MCF 10A (cell line): ENCODE measurements at places on chromosomes 16 and 17. TPM values are rescaled to one million over a fixed set of nuclear protein-coding genes. Genes with fewer than 3 reads are reported as not detected.

- peak; percentile 35 for DNase-seq
These were observed 122.2 kb downstream of the CCDC182 start for GRCh38 chr17:57622683-57623433.

ASGR2 gene
- not detected in 2 replicates for total RNA-seq

- no peak for DNase-seq
These were observed 17.9 kb downstream of the ATP6V0D1 start for GRCh38 chr16:67463059-67463458.

EVPLL gene
- total RNA-seq, result 0.70 and 0.88 TPM in 2 replicates

- no peak for DNase-seq
These were observed 8.4 kb downstream of the LRRC3C start for GRCh38 chr17:39935909-39936308.

TOX3 gene
- total RNA-seq, result not detected in 2 replicates

SKAP1 gene
- not detected in 2 replicates for total RNA-seq

DNA sequence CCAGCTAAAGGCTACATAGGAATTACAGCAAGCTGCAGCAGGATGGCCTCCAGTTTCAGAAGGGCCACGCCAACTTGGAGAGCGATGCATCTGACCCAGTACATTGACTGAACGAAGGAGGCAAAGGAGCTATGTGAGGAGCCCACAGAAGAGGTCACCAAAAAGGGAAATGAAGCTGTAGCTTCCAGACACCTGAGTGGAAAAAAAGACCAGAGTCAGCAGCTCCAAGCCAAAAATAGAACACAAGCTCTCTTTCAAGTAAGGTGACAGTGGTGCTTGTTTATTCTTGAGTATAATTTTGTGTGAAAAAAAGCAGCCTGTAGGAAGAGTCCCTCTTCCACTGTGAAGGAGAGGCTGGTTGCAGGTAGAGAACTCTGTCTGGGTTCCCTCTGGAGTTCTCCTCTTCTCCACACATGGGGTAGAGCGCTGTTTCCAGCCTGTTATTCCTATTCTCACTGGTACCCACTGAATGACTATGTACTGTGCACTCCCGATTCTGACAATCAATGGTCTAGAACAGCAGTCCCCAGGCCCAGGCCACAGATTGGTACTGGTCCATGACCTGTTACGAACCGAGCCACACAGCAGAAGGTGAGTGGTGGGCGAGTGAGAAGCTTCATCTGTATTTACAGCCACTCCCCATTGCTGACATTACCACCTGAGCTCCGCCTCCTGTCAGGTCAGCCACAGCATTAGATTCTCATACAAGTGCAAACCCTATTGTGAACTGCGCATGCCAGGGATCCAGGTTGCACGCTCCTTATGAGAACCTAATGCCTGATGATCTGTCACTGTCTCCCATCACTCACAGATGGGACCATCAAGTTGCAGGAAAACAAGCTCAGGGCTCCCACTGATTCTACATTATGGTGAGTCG, 15.1 kb downstream of the CCL4 start:
- no peak for DNase-seq

- no peak for DNase-seq
These were observed 360.4 kb upstream of the ZFHX3 start for GRCh38 chr16:73408311-73408710.

- DNase-seq, result peak; percentile 72
These were observed 797 bp downstream of the GRB7 start for GRCh38 chr17:39738568-39738901.

DNA sequence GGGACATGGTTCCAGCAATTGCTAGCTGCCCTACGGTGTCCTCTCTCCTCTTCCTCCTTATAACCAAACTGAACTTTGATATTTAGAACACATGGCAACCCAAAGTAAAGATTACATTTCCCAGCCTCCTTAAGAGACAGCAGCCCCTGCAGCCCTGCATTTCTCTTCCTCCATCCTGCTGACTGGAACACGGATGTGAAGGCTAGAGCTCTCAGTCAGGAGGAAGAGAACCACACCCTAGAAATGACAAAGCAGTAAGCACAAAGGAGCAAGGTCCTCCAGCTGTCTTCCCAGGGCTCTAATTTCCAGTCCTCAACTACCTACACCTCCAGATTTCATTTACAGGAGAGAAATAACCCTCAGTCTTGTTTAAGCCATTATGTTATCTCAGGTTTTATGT, 10.9 kb downstream of the DYNC1LI2 start:
- no peak for DNase-seq

OR1F1 gene
- total RNA-seq, result not detected in 2 replicates

GRCh38 chr16:71845639-71846430, at the start of gene ATXN1L:
Gene ATXN1L (plus strand): TSS chr16:71845976. CDS start chr16:71849741, 3,765 bp downstream.
- DNase-seq, result peak; percentile 93

HOXB9 gene
- total RNA-seq, result 1.4 and 2.5 TPM in 2 replicates

TCAP gene
- 0.37 and 0.71 TPM in 2 replicates for total RNA-seq

DNA sequence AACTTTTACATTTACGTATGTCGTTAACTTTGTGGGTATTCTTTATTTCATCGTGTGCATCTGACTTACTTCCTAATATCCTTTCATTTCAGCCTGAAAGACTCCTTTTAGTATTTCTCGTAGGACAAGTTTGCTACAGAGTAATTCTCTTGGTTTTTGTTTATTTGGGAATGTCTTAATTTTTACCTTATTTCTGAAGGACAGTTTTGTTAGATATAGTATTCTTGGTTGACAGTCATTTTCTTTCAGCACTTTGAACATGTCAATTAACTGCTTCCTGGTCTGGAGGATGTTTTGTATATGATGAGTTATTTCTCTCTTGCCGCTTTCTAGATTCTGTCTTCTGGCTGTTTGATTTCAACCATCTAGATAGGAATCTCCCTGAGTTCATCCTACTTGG, 109.2 kb upstream of the NACA2 start:
- DNase-seq, result no peak

GRCh38 chr17:51188271-51188833, 22.1 kb downstream of the NME2 start:
- no peak for DNase-seq

GRCh38 chr17:61345825-61346666, 53.6 kb upstream of the TBX2 start:
- no peak for DNase-seq

- DNase-seq, result no peak
These were observed 6.0 kb downstream of the ST3GAL2 start for GRCh38 chr16:70432723-70433457.

DNA sequence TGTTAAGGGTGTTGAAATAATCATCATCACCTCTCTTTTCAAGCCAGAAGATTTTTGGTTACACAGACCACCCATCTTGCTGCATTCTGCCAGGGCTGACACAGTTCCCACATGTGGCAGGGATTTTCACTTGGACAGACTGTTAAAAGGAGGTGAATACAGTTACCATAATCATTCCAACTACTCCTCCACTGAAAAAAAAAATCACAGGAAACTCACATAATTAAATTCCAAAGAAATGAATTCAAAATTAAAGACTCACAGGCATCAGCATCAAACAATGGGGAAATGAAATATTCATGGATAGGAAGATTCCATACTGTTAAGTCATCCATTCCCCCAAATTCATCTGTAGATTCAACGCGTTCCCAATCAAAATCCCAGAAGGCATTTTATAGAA, 209.4 kb downstream of the MRTFB start:
- no peak for DNase-seq

GGA3 gene
- 32.7 and 39.5 TPM in 2 replicates for total RNA-seq

DNA sequence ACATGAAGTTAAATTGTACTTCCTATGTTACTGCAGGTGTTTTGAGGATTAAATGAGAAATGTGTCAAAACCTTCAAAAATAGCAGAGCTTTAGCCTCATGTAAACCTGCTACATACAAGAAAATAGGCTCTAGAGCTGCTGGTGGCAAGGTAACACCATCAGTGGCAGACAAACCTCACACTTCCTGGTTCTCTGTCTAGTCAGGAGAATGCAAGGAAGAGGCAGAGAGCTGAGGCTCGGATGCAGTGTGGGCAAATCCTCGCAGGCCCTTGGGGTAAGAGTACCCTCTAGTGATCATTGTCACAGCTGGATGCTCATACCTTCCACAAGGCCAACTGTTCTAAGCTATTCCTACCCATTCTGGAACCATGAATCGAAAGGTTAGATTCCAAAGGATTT, 14.2 kb downstream of the CIAPIN1 start:
- DNase-seq, result no peak

DNA sequence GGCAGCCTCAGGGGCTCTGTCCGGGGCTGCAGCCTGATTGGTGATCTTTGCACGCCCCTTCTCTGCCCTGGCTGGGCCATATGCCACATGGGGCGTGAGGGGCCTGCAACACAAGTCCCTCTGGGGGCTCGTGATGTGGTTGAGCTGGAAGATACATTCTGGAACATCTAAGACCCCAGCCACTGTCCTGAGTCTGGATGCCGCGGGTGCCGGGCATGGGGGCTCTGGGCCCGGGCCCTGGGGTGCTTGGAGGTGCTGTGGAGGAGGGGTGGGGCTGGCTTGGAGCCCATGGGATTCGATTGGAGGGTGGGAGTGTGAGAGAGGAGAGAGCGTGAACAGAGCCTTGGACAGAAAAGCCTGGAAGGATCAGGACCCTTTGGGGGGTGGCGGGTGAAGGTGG, 39.4 kb downstream of the JPH3 start:
- no peak for DNase-seq

DNA sequence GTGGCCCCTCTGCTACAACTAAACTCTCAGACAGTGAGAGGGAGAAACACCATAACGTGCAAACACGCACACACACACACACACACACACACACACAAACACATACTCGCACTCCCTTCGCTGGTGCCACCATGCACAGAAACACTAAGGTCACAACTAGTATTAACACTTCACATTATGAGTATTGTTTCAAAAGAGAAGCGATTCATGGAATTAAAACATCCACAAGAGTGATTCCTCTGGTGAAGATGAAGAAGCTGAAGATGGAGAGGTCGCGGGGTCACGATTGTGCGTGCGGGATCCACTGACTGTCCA, 7.1 kb upstream of the GHDC start:
- DNase-seq, result no peak

CCL4L2 gene
- not detected in 2 replicates for total RNA-seq

GRCh38 chr16:49439050-49439449, 65.4 kb downstream of the C16orf78 start:
- DNase-seq, result no peak

PPM1E gene
- 0.54 and 0.65 TPM in 2 replicates for total RNA-seq

DNA sequence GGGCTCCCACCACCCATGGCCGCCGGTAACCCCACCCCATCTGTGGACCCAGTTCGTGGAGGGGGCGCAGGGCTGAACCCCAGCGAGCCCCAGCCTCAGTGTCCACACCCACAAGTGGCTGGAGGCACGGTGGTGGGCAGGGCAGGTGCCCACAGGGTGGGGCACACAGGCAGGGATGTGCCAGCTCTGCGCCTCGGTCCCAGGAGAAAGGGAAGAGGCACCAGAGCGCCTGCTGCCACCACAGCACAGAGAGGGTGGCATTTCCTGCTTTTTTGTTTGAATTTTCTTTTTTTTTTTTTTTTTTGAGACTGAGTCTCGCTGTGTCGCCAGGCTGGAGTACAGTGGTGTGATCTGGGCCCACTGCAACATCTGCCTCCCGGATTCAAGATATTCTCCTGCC, 19.0 kb downstream of the ZFPM1 start:
- DNase-seq, result no peak

DNAAF8 gene
- total RNA-seq, result 0.56 and 1.6 TPM in 2 replicates

CLEC18B gene
- 0.89 TPM in 1 of 2 replicates, not detected in the other for total RNA-seq

CDH5 gene
- total RNA-seq, result not detected in 2 replicates

DNA sequence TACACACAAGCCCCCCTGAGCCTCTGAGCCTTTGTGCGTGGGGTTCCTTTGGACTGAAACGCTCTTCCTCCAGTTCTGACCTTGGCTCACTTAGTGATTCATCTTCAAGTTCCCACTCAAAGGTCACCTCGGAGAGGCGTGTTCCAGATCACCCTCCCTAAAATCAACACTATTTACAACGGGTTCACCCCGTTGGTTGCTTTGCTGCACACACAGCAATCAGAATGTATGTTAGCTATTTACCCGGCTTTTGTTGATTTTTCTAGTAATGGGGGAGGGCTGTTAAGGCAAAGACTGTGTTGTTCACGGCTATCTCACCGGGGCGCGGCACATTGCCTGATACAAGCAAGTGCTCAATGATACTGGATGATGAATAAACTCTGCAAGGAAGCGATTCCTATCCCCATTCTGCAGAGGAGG, 977 bp downstream of the NAGPA start:
- no peak for DNase-seq

STAC2 gene
- total RNA-seq, result 0.47 and 1.2 TPM in 2 replicates

LITAFD gene
- total RNA-seq, result not detected in 2 replicates

- no peak for DNase-seq
These were observed 4.2 kb upstream of the CCNF start for GRCh38 chr16:2425008-2425518.

GRCh38 chr16:8703693-8704092, 29.3 kb downstream of the ABAT start:
- no peak for DNase-seq

TPSB2 gene
- not detected in 2 replicates for total RNA-seq

MGAT5B gene
- 1.3 and 1.7 TPM in 2 replicates for total RNA-seq

DNA sequence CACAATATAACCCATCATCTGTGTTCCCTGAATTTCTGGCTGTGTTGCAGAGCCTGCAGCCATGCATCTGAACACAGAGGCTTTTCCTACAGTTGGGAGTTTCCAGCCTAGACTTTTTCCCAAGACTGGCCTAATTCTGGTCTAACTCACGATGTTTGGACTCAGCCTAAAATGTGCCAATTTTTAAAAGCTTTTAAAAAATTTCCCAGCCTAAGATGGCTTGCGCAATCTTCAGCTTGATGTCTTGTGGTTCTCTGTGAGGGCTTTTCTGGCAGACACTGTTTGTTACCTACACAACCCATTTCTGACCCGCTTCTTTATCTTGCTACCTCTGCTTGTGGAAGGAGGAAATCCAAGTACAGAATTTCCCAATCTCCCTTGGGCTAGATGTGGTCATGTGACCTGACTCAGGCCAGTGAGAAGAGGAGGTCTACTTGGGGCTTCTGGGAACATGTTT, 72.7 kb upstream of the GAS7 start:
- DNase-seq, result no peak
